NCI-H460 (cell line): ENCODE measurements at places on chromosomes 13 and 19.

- DNase-seq = no peak
Observed at GRCh38 chr19:48190288-48190884, 19.9 kb downstream of the ZSWIM9 start.

GRCh38 chr19:2053601-2054389 is 2.8 kb upstream of the MKNK2 start:
- no peak for DNase-seq

DNA sequence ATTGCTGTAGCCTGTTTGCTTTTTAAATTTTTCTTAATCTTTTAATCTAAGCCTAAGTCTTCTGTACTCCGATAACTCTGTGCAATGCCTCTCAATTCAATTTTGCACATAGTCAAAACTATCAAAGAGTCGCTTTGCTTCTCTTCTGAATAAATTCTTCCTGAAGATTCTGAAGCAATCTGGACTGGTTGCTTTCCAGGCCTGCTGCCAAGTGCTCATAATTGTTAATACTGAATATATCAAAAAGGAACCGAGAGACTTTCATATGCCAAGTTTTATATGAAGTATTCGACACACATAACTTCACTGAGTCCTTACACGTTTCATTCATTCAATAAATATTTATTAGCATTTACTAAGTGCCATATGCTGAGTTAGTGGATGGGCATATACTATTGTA is 91.3 kb downstream of the EDNRB start:
- no peak for DNase-seq

GRCh38 chr19:51026554-51026831 is at the start of gene KLK11:
Gene KLK11, minus strand, starts transcription at chr19:51026616. Its CDS starts 985 bp downstream, at chr19:51025631.
- no peak for DNase-seq

DNA sequence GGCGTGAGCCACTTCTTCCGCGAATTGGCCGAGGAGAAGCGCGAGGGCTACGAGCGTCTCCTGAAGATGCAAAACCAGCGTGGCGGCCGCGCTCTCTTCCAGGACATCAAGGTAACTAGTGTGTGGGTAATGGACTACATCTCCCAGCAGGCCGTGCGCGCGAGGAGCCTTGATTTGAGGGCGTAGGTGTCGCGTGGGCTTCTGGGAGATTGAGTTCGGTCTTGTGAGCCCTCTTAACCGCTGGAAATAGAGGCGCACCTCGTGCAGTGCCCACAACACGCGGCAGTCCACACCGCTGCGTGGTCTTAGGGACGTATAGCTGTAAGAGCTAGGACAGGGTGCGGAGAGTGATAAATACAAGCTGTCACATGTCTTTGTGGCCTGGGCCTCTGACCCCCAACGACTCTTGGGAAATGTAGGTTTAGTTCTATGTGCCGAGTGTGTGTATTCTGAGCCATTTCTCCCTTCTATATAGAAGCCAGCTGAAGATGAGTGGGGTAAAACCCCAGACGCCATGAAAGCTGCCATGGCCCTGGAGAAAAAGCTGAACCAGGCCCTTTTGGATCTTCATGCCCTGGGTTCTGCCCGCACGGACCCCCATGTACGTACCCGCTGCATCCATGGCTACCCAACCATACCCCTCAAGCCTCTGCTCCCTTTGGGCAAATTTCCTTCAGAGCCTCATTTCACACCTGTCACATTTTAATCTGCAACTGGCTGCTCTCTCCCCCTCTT is 864 bp downstream of the FTL start:
- DNase-seq = peak; percentile 56

GRCh38 chr13:52118595-52118994 is 10.3 kb downstream of the NEK5 start:
- DNase-seq = no peak

DNA sequence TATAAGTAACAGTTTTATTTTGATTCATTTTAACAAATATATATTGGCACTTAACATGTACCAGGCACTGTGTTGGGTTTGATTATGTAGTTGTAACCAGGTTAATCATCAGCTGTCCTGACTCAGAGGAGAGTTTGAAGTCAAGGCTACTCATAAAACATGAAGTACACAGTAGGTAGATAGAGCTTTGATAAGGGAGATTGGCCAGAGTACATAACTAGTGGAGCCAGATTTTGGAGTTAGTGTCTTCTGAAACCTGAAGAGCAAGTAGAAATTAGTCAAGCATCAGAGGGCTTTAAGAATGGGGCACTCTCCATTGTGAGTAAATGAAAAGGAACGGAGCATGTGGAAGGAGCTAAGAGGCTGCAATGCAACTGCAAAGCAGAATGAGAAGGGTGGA is 333.9 kb downstream of the RFC3 start:
- no peak for DNase-seq

GRCh38 chr13:30743319-30744055 is 8.1 kb downstream of the ALOX5AP start:
- DNase-seq = peak; percentile 24

DNA sequence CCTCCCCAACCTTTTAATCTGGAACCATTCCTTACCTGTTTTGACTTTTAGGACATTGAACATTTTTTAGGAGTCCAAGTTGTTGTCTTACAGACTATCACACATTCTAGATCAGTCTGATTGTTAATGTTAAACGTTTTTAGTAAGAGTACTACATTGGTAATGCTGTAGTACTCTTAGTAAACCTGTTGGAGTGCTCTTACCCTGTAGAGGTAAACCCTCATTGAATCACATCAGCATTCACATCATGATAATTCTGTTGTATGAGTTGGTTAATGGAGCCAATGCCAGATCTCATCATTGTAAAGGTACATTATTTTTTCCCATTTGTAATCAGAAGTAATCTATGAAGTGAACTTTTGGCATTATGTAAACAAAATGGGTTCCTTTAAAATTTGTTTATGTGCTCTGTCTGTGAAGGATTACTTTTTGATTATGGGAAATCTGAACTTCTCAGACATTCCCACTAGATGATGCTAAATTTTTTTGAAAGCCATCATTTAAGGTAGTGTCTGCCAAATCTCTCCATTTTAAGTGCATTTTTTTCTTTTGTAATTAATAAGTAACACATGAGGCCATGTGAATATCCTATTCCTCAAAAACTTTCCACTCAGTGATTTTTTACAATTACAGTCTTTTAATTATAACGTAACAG is 55.2 kb downstream of the VWA8 start:
- peak; percentile 37 for DNase-seq

DNA sequence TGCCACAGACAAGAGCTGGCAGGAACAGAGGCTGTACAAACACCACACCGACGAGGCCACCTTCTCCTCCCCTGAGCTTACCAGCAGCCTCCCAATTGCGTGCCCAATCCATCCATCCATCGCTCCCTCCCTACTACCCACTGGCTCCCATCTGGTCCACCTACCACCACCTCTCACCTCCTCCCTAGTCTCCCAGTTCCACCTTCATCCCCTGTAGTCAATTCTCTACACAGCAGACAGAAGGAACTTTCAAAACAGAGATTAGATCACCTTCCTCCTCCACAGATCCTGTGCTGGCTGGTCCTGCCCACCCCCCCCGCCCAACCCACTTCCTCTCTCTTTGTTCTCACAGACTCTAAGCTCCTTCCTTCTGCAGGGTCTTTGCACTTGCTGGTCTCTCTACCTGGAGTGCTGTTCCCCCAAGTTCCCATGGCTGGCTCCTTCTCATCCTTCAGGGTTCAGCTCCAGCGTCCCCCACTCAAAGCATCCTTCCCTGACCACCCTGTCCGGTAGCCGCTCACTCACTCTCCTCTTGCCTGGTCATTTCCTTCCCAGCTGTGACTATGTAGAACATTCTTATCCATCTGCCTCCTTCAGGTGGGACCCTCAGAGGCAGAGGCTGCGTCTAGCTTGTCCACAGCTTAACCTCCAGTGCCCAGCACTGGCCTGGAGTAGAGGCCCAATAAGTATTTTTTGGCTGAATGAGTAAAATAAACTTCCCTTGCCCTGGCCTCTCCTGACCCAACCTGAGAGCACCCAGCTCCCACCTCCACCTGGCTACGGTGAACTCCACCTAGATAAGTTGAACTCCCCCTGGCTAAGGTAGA is 23.0 kb downstream of the PIN1 start:
- DNase-seq = no peak

DNA sequence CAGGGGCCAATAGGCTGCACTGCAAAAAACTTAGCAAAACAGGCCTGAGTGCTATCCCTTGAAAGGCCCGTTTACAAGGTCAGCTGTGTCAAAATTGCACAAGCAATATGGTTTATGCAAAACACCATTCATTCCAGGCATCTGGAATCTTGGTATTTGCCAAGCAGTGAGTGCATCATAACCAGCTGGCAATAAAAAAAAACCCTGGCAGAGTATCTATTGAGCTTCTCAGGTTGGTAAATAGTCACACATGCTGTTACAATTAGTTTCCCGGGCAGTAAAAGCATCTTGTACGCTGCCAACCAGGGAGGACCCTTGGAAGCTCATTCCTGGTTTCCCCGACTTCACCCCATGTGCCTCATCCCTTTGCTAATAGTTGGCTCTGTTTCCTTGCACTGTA is 21.3 kb downstream of the ZNF77 start:
- no peak for DNase-seq

- DNase-seq = no peak
Observed at GRCh38 chr19:17058236-17058635, 17.0 kb downstream of the HAUS8 start.

GRCh38 chr13:60327511-60327910 is 69.5 kb upstream of the TDRD3 start:
- DNase-seq = no peak

GRCh38 chr19:11539495-11540365 is 1.1 kb downstream of the CNN1 start:
- DNase-seq = no peak

GRCh38 chr13:32019612-32020233 is 11.9 kb upstream of the FRY start:
- DNase-seq = peak; percentile 46

DNA sequence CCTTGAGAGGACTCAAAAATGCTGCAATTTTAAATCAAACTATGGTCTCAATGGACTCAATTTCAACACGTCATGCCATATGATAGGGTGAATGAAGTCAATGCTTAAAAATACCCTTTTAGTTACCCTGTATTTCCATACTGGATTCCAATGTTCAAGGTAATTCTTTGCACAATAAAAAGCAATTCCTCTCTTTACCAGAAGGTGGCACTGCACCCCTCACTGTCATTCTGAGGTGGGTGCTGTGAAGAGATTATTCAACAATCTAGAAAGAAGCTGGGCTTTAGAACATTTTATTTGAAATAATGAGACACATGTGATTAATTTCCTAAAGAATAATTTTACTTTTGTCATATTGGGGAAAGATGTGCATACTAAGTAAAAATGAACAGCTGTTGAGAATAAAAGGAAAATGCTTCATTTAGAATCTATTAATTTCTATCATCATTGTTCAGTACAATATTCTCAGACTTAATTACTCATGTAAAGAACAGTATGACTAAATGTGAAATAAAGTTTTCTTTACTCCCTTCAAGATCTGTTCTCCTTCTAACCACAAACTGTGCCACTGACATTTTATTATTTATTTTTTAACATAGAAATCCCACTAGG is 789.1 kb downstream of the GPC5 start:
- DNase-seq = peak; percentile 32

- no peak for DNase-seq
Observed at GRCh38 chr19:17418710-17419109, 1.1 kb upstream of the MVB12A start.

GRCh38 chr19:47610902-47611301 is 2.0 kb downstream of the BICRA start:
- DNase-seq = no peak

DNA sequence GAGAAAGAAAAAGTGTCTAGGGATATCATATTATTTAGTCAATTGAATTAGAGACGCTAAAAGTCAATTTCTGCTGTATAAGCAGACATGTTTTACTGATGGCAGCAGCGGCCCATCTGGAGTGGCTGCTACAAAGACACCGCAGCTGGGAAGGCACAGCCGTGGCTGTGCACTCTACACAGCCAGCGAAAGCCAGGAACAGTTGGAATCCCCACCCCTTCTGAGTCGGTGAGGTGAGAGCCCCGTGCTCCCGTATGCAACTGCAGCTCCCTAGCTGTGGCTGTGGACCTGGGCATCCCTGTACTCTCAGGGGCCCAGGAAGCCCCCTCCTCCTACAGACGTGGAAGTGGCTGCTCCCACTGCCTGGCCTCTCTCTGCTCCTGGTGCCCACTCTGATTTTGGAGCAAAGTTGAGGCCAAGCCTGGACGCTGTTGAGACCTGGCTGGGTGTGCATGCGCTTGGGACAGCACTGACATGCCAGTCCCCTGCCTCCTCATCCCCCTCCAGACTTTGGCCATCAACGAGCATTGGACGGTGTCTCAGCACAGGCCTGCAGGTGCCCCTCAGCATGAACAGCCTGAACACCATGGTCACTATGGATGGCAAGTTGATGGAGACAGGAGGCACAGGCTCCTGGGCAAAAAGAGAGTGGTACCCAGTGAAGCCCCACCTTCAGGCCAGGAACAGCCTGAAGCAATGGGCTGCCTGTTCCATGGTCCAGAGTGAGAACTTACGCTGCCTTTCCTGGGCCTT is 944.0 kb upstream of the MIR17HG start:
- no peak for DNase-seq

DNA sequence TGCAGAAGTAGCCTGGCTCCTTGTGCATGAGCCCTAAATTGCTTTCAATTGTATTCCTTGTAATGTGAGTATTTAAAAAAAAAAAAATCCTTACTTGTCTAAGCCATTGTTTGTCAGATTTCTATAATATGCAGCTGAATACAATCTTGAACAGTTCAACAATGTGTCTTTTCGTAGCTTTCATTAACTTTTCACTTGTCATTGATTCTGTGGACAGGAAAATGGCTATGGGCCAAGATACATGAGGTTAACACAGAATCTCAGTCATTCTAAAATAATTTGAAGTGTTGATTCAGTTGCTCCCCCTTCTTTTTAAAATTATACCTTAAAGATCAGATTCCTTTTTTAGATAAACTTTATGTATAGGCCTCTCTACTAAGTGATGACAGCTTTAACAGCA is 395.8 kb upstream of the KLF12 start:
- DNase-seq = no peak
